Suprapubic skin (tissue), 4 donors: ENCODE measurements at places on chromosomes 4 and X.

GRCh38 chr4:98568941-98569663 lies 89.3 kb downstream of the TSPAN5 start:
- DNase-seq: no peak

- DNase-seq: no peak
Measured at GRCh38 chr4:3026540-3026939, 47.8 kb downstream of the HTT-AS start.

DNA sequence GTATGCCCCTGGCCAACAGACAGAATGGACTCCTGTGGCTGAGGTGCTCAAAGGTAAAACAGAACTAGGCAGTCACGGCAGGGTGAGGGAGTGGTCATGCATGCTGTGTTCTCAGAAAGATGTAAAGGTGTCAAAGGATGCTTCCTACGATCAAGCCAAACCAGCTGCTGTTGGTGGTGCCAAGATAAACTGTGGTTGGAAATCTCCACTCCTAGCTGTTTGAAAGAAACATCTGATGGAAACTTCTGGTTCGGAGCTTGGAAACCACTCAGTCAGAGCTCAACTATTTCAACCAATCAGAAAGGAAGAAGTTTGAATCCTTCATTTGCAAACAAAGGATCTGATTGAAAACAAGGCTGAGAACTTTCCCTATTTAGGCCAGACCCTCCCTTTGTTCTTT lies 68.5 kb upstream of the DDX60 start:
- no peak for DNase-seq

GRCh38 chr4:153318696-153319320 lies 25.7 kb upstream of the MND1 start:
- DNase-seq: no peak

- DNase-seq: no peak
Measured at GRCh38 chrX:9320940-9321339, 143.9 kb upstream of the TBL1X start.

- no peak for DNase-seq
Measured at GRCh38 chr4:47209833-47210232, 178.5 kb downstream of the GABRB1 start.

GRCh38 chr4:154414796-154415195 lies 76.8 kb downstream of the DCHS2 start:
- no peak for DNase-seq

DNA sequence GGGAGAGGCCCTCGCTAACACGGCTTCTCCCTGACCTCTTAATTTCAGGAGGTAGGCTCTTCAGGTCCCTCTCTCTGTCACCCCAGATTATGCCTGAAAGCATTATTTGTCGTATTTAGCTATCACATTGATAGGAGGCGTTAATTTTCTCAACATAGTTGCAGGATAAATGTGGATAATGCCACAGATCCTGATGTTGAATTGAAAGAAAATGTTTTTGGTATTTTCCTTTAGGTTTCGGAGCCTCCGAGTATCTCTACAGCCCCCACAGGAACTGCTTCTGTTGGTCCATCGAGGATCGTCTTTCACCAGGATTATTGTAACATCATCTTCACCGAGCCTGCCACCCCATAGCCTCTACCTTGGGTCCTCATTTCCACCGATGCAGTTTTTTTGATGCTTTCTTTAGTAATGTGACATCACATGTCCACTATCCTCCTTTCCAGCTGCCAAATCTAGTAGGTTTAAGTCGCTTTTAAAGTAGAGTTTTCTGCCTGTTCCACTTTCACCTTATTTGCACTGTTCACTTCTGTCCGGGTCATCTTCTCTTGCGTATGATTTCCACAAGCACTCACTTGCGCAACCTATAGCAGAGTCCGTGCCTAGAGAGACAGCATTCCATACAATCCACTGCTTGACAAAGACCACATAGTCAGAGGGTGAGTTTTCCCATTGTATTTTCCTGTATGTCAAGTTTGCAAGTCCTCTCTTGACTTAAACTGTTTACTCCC lies 665 bp downstream of the TIGD2 start:
- no peak for DNase-seq

DNA sequence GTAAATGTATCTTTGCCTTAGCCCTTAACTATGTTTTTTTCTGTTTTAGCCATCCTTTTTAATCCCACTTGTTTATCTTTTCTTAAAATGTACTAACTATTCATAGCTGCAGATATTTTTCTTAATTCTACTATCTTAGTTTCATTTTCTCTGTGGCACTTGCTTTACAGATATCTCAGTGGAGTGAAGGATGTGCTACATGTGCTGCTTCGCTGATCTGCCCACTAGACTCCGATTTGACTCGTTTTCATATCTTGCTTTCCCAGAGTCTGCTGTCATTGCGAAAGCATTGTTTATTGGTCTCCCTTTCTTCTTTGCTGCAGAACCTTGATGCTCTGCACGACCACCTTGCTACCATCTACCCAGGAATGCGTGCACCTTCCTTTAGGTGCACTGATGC lies 30.6 kb downstream of the GUCY1B1 start:
- no peak for DNase-seq

DNA sequence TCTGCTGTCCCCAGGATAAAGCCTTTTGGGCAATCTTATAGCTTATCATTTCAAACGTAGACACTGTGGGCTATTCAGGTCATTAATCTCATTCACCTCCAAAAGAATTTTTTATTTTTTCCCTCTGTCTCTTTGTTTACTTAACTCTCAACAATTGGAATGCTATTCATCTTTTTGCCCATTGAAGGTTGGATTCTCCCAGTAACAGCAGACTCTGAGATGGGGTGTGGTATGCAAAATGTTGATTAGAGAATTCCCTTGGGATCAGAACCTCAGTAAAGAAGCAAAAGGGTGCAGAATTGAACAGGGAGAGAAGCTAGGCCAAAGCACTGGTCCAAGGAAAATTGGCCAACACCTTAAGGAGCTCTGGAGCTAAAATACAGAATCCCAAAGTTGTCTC lies 60.4 kb downstream of the CAMK2D start:
- DNase-seq: no peak

- no peak for DNase-seq
Measured at GRCh38 chr4:173253561-173253960, 80.6 kb downstream of the HMGB2 start.

DNA sequence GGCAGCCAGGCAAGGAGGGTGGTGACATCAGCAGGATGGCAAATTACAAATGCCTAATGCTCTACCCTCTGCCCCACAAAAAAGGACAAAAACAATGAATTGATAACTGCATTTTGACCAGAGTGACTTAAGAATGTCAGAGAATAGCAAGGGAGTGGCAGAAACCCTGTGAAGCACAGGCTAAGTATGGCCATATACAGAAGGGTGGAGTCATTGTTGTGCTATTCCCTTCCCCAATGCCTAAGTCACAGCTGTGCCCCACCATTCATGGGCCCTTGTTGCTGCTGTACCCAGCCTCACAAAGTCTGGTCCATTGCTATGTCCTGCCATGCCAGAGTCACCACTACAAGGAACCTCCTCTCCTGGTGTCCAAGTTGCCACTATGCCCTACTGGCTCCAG lies 123.1 kb downstream of the NEK1 start:
- DNase-seq: no peak

- DNase-seq: no peak
Measured at GRCh38 chr4:78024085-78024484, 33.0 kb upstream of the FRAS1 start.

- no peak for DNase-seq
Measured at GRCh38 chr4:172011196-172011595, 198.0 kb downstream of the GALNTL6 start.

DNA sequence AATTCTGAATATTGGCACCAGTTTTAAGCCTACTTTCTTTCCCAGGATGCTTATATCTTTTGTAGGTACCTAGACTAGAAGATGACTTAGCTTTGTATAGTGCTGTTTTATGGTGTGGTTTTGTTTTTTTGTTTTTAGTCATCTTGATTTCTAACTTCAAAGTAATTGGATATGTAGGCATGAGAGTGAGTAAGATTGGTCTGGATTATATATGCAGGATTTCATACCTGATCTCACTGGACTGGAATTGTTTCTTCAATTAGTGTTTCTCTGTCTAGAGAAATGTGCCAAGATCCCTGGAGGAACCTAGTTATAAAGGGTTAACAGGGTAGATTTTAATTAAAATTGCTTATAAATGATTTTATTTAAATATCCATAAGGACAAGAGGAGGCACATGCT lies 23.1 kb downstream of the NAP1L5 start:
- DNase-seq: no peak

DNA sequence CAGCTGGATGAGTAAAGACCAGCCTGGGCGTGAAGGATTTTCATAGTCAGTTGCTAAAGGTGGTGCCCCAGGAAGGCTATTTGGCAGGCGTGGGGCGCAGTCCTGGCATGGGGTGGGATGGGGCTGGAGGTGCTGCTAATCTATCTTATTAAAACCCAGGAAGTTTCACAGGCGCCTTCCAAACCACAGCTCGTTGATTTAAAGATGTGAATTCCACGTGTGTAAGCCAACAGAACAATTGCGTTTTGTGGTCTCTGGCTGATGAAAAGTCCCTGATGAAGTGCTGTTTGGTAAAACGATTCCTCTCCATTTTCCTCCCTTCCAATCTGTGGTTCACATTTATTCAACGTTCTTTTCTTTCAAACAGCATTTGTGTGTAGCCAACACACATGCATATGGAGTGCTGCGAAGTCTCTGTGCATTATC lies 105.0 kb downstream of the TBL1X start:
- no peak for DNase-seq

DNA sequence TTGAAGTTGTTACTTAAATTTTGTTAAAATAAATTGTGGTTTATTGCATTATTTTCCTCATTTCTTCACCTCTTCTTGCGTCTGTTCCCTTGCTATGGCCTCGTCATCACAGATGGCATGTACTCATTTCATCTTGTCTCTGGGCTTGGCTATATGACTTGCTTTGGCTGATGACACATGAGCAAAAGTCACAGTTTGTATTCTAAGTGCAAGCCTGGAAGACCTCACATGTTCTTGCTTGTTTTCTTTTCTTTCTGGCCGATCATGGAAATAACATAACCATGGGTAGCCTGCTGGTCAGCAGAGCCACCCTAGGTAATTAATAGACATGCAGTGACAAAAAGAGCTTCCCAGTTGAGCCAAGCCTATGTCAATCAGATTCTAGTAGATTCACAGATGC lies 527.9 kb downstream of the SPRY1 start:
- no peak for DNase-seq

DNA sequence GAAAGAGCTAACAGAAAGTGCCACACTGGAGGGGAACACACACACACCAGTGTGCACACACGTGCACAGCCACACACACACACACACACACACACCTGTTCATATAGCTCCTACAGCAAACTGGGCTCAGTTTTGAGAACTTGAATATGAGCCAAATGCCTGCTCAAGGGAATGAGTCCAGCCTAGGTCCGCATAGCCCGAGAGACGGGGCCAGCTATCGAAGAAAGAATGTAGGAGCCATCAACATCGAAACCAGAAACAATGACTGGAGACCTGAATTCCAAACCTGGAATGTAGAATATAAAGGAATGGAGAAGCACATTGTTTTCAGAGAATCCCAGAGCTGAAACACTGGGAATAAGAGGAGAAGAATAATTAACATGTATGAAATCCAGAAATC lies 37.6 kb upstream of the ERVMER34-1 start:
- no peak for DNase-seq

DNA sequence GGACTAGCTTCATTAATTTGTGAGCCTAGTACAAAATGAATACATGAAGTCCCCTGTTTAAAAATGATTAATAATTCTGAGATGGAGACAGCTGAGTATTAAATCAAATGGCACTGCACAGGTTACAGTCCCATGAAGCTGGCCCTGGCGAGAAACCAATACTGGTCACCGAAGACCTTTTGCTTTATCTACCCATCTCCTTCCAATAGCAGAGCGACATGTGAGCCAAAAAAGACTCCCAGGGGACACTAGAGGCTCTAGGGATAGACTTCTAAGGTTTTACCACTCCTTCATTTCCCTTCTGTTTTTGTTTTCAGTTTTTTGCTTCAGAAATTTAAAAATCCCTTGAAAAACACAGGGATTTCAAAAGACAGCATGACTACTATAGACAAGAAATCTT lies 97.0 kb upstream of the CCSER1 start:
- DNase-seq: no peak

DNA sequence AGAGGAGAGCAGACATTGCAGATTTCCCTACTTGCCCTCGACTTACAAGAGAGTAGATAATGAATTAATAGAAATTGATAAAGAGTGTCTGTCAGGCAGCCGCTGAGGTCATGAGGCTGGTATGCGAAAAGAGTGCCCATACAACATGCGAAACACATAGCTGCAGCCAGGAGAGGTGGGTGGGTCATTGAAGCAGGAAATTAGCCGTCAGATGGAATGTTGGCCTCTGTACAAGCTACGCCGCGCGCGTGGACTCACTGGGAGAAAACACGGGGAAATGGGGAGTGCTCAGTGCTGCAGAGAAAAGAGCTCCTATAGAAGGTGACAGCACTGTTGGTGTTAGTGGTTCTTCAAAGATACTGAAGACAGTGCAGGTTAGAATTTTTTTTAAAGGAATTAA lies 125.1 kb downstream of the RAPGEF2 start:
- peak; percentile 75 for DNase-seq

GRCh38 chr4:145681956-145682355 lies 2.0 kb downstream of the C4orf51 start:
- DNase-seq: no peak

DNA sequence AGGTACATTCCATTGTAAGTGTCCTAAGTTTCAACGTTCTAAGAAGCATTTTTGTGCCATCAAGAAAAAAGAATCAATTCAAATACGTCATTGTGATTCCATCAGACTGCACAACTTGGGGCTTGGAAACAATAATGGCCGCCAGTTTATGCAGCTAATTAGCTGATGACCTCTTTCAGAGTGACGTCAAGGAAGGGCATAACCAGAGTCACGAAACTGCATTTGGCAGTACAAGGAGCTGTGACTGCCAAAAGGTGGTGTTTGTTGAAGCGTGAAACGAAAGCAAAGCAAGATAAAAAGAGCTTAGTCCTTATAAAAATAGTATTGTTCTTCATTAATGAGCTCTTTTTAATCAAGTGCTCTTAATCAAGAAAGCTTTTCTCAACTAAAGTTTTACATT lies 81.1 kb upstream of the SH3RF1 start:
- no peak for DNase-seq

- DNase-seq: no peak
Measured at GRCh38 chr4:85808864-85809263, 333.9 kb downstream of the ARHGAP24 start.

- DNase-seq: no peak
Measured at GRCh38 chr4:130008461-130008860, 912.5 kb downstream of the C4orf33 start.

- DNase-seq: no peak
Measured at GRCh38 chr4:174418640-174419212, 103.6 kb downstream of the HPGD start.

DNA sequence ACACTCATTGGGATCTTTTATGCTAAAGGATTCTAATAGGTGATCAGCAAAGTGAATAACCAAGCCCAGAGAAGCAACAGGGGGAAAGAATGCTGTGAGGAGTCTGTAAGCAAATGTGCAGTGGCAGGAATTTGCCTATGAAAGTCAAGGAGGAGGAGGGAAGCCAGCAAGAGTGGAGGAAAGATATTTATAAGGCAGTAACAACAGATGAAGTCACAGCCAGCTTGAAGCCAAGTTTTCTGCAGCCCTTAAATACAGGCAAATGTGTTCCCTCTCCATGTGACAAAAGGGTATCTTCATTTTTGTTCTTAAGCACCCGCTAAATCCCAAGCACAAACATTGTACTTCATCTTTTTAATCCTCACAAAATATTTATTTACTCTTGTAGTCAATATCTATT lies 275.0 kb upstream of the CLNK start:
- DNase-seq: no peak
